ENCODE measurements at places on chromosomes 5 and 9. TPM values are rescaled to one million over a fixed set of nuclear protein-coding genes. Genes with fewer than 3 reads are reported as not detected.
A peak's percentile ranks its signal among the peaks of the same experiment; 100 is the strongest.

DNA sequence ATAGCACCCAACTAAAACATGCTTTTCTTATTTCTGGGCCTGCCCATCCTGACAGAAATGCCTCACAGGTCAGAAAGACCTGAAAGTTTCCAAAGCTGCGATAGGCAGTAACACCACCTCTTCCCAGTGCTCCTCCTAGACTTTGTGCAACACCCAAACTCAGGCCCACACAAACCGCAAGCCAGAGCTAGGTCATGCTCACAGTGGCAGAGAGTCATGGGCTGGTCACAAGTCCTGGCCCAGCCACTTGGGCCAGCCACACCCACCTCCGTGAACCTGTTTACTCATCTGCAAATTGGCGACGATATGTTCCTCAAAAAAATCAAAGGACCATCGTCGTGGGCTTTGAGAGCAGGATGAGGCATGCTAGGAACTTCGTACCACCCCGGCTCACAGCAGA lies 44.0 kb upstream of the SLC25A51 start:
- no peak for DNase-seq

DNA sequence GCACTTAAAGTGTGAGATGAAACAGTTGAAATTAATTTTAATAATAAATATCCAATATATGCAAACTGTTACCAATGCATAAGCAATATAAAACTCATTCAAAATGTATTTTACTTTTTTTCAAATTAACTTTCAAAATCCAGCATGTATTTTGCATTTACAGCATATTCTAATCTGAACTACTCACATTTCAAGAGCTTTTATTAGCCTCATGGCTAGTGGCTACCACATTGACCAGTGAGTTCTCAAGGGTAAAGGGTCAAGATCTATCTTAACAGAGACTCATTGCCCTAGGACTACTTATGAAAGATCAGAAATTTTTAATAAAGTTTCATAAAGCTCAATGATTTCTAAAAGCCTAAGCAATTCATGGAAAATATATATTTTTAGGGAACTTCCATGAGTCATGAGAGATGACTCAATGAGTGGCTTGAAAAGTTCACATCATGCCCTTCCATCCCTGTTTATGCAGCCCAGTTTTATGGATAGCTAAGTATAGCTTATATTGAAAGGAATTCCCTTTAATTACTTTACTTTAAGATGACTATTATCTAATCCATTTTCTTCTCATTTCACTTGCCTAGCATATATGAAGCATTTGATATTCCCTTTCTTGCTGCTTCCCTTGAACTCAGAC lies 608.6 kb downstream of the SLCO4C1 start:
- DNase-seq, result no peak

DNA sequence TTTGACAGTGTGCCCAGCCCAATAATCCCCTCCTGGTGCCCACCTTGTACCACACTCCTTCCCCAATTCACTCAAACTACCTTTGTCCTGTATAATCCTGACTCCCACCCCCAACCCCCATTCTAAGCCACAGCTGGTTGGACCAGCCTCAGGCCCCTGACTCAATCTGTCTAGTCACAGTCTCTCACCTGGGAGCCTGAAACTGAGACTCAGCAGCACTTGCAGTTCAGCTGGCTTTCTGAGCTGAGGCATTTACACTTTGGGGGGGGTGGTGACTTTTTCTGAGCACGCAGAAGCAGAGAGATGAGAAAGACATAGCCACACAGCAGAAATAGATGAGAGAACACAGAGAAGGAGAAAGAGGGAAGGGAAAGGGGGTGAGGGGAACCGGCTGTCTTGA lies 247.3 kb downstream of the MAN2A1 start:
- DNase-seq, result no peak

DNA sequence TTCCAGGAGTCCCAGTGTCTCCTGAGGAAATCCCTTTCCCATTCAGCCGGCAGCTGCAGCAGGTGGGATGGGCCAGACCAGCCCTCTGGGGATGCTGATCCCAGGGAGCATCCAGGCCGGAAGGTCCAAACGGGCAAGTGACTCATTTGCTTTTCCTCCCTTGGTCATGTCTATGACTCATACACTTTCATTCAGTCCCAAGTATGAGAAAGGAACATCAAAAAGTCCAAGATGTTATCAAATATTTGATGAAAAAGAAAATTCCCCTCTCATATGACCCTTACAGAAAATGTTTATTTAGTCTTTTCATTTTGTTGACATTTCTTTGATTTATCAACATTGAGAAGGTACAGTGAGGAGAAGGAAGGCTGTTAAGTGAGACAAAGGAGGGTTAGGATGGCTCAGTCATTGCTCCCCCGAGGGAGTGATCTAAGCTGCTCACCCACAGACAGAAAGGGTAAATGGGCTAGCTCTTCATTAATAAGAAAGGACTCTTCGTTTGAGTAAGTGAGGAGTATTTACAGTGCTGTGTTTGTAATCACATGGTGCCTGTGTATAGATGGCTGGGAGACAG lies 117.6 kb upstream of the ANKRD55 start:
- DNase-seq, result peak; percentile 83

DNA sequence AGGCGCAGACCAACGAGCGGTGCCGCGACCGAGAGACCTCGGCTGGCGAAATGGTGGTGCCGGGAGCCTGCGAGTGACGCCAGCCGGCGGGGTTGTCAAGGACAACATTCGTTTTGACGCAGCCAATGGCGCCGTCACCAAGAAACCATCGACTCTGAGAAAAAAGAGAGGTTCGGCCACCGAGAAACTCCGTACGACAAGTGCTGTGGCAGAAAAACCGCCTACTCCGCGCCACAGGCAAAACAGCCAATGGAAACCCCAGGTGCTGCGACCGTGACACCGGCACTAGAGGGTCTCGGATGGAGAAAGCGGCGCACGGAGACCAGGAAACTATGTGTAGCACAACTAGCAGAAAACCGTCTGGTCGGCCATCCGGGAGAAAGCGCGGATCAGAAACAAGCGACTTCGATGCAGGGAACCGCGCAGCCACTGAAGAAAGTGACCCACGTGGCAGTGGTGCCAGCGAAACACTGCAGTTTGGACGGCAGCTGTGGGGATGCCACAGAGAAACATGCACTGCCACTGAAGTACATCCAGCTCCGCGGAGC lies 88.8 kb downstream of the ANXA2R start:
- peak; percentile 35 for DNase-seq

- no peak for DNase-seq
These were observed 23.1 kb downstream of the ADGRD2 start for GRCh38 chr9:124473310-124473709.

DNA sequence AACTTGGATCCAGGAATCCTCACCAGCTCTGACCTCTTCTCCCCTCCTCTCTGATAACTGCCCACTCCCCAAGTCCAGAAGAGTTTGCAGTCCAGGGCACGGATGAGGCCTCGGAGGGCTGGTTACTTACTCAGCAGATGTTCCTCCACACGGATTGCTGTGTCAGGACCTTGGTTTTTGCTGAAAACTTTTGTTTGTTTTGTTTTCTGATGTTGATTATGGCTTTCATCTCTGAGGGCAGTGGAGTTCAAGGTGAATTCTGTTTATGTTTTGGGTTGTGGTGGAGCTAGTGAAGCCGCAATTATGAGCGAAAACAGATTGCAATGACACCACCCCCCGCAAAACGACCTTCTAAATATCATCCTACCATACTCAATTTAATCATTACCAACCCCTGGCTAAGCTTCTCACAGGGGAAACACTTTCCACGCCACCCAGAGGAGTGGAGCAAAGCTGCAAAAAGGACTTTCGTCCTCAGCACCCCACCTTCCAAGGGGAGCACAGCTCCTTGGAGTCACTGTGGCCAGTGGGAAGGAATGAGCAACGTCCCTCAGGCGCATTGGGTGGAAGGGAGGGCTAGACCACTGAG lies 92.7 kb upstream of the SAP30L start:
- DNase-seq, result peak; percentile 47

DNA sequence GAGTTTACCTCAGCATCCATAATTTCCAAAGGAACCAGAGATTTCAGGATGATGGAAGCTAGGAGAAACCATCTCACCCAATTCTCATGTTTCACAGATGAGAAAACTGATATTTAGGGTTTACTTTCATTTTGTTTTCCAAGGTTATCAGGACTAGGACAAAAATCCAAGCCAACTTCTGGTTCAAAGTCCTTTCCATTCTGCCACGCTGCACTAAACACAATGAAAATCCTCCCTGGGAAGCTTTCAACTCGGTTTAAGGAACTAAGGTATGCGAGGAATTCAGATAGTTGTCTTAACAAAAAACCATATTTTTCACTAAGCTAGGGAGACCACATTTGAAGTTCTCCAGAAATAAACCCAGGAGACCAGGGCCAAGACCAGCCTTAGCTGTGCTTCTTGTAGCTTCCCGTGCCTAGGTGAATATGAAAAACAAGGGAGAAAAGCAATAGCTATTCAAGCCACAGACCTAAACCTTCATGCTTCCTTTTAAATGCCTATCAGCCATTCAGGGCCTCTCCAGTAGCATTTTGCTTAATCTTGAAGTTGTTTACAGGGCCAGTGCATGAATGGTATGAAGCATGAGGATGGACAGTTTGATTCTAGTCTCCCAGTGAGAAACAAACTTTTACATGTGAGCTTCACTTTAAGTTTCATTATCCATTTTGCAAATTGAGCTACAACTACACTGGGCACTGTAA lies 167.9 kb downstream of the DENND1A start:
- DNase-seq, result no peak

DNA sequence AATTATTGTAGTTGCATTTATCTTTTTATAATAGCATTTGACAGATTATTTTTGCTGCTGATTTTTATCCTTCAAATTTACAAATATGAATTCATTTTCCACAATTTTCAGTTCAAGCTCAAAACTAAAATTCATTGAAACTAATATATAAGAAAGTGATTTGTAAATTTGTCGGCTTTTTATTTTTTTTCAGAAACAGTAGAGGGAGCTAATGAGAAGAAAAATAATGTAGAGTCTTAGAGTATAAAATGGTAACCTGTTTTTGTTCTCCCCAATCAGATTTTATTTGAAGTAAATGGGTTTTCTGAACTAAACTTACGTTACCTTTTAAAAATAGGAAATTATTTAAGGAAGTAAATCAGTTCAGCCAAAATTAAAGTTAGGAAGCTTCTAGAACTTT lies 19.2 kb downstream of the PRRC1 start:
- DNase-seq, result no peak

GRCh38 chr9:121372239-121373010 lies 2.4 kb upstream of the STOM start:
- no peak for DNase-seq

GRCh38 chr9:20111173-20111843 lies 322.5 kb upstream of the SLC24A2 start:
- no peak for DNase-seq

- no peak for DNase-seq
These were observed 31.1 kb downstream of the SEMA6A start for GRCh38 chr5:116543501-116543900.

DNA sequence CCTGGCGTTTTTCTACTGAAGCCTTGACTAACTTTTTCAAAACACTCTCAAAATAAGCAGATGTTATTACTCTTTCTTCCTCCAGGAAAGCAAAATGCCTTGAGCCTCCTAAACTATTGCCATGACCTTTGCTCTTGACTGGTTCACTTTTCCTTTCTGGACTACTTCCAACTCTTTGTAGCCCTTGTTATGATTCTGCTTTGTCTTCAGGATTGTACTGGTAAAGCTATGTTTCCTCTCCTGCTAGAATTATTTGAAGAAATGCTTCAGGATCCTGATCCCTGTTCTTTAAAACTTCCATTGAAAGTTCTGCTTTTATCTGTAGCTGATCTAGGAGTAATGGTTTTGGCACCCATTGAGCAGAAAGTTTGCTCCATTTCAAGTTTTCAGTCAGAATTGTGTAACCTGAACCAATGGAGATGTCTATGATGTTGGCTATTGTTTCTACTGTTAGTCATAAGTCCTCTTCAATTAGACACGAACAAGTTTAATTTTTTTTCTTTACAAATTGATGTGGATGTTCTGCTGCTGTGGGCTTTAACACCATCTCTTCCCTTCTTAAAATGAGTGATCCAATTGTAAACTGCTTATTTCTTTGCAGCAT lies 1356.4 kb downstream of the EFNA5 start:
- DNase-seq, result no peak

GRCh38 chr5:181047921-181048320 lies 7.9 kb downstream of the BTNL9 start:
- no peak for DNase-seq

GRCh38 chr5:16792598-16793275 lies 143.4 kb downstream of the MYO10 start:
- no peak for DNase-seq

DNA sequence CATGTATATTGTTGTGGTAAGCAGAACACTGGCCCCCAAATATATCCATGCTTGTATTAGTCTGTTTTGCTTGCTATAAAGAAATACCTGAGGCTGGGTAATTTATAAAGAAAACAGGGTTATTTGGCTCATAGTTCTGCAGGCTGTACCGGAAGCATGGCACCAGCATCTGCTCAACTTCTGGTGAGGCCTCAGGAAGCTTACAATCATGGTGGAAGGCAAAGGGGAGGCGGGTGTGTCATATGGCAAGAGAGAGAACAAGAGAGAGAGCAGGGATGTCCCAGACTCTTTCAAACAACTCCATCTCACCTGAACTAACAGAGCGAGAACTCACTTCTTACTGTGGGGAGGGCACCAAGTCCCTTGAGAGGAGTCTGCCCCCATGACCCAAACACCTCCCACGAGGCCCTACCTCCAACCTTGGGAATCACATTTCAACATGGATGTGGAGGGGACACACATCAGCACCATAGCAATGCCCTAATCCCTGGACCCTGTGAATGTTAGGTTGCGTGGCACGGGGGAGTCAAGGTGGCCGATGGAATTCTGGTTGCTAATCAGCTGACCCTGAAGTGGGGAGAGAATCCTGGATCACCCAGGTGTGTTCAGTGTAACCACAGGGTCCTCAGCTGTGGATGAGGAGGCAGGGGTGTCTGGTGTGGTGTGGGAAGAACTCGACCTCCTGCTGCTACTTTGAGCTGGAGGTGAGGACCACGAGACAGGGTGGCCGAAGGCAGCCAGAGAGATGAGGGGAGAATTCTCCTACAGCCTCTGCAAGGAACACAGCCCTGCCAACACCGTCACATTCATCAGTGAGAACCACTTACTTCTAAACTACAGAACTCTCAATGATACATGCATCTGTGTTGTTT lies 172.8 kb downstream of the AUH start:
- DNase-seq, result no peak

FOXD4L3 gene
- polyA plus RNA-seq, result not detected

BARHL1 gene
- not detected for polyA plus RNA-seq

CDH6 gene
- polyA plus RNA-seq, result 1.4 TPM

PKD2L2 gene
- 0.05 TPM for polyA plus RNA-seq

SOWAHA gene
- polyA plus RNA-seq, result 0.05 TPM

SLC6A18 gene
- polyA plus RNA-seq, result not detected

SPINK7 gene
- polyA plus RNA-seq, result not detected

YIPF5 gene
- polyA plus RNA-seq, result 15.9 TPM

ARL14EPL gene
- polyA plus RNA-seq, result 0.88 TPM

GPR150 gene
- polyA plus RNA-seq, result 0.28 TPM

FRRS1L gene
- 10.2 TPM for polyA plus RNA-seq

PCDHGA3 gene
- 2.9 TPM for polyA plus RNA-seq

All from ovary (tissue), 10 donors.